ENCODE measurements at places on chromosomes 13 and 19.
A peak's percentile ranks its signal among the peaks of the same experiment; 100 is the strongest.

DNA sequence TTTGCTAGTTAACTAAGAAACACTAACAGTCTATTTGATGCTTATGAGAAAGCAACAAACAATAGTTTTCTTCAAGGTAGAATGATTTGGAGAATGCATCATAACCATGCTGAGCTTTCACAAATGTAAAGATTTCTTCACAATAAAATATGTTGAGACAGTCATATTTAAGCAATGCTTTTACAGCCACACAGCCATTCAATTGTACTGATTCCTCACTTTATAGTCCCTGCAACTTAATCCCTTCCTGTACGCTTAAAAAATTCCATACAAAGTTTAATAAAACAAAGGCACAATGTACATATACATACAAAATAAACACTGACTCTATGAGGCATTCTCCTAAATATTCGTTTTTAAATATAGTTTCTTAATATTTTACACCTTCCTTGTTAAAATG, 4.7 kb upstream of the ACOD1 start:
- no peak for DNase-seq

DNA sequence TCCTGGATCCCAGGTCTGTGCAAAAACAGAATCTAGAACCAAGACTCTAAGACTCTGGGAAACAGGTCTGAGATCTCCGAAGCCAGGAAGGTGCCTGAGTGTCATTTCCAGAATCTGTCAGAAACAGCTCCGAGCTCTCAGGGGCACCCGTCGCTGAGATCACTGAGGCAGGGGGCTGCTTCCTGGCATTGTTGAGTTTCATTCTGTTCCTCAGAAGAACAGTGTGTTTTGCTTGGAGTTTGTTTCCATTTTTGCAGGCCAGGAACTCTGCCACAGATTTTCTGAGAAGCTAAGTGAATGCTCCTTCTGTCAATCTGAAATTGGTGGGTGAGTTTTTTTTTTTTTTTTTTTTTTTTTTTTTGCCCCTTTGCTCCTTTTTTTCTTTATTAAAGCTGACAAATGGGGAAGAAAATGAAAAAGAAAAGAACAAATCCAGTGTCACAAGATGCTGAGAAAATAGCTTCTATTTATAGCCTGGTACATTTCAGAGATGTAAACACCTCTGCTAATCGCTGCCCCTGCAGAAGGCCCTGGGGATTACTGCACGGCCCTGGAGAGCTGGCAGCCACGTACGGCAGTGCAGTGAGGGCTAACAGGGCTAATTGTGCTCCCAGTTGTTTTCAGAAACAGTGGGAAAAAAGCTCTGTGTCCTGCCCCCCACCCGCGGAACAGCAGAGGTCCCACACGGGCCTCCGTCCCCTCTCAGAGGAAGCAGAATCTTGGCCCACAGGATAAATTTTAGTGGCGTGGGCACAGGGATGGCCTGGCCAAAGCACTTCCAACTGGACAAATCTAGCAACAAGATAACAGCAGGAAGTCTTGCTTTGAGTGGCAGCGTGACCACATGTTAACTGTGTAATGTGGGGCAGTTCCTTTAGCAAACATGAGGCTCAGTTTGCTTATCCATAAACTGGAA, 237.6 kb upstream of the IRS2 start:
- DNase-seq, result no peak

DNA sequence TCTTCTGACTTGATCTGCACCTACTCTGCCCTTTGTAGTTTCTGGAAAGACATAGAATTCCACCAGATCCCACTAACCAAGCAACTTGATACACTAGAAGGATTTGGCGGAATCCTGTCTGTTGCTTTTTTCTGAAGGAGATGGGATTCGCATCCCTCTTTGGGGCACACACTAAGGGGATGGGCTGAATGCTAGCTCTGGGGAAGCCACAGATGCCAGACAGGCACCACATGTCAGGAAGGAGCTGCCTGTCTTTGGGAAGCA, 52.1 kb downstream of the SERP2 start:
- DNase-seq, result no peak

GRCh38 chr13:95226050-95226449, 75.2 kb downstream of the ABCC4 start:
- DNase-seq, result no peak

DNA sequence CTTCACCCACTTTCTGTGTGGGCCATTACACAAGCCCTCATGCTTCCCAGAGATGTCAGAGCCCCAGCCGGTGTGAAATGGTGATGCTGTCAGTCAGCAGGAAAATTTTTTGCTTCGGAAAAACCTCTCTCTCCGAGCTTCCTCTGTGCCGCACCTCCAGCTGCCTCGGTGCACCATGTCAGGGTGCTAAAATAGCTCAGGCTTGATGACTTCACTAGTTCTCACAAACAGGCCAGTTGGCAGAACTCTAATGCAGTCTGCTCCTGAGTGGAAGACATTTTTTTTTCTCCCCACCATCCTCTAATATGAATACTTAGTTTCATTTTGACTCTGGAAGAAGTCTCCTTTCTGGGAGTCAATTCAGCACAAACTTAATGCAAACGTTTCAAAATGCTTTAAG, 71.3 kb downstream of the KLF12 start:
- no peak for DNase-seq

GRCh38 chr19:4821265-4821664, 10.2 kb downstream of the TICAM1 start:
- no peak for DNase-seq

GRCh38 chr13:73754727-73755292, 379.4 kb downstream of the KLF12 start:
- DNase-seq, result peak; percentile 16

DNA sequence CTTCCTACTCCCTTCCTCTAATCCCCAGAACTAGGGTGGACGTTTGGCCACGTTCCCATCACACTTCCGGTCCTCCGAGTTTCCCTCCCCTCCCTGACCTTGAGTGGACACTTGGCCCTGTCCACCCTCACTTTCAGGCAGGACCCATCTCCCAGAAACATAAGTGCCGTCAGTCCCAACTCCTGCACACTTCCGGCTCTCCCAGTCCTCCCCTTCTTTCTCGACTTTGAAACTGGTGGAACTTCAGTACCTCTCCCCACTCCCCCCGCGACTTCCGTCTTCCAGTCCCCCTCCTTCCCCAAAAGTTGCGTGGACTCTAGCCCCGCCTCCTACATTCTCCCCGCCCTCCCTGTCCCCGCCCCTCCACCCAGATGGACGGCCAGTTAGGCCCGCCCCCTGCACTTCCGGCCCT, 278 bp upstream of the ZNF274 start:
- peak; percentile 68 for DNase-seq

- no peak for DNase-seq
Measured at GRCh38 chr13:51921790-51922740, 60.3 kb downstream of the CCDC70 start.

DNA sequence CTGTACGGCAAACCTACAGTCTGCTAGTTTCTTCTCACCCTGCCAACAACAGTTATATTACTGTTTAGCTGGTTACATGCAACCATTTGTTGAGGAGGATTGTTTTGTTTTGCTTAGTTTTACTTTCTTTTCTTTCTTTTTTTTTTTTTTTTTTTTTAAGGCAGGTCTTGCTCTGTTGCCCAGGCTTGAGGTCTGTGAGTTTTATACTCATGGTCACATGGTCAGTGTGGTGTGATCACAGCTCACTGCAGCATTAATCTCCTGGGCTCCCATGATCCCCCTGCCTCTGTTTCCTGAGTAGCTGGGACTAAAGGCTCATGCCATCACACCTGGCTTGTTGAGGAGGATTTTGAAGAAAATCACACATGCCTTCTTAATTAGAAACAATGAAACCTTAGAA, 505.6 kb downstream of the GPC5 start:
- DNase-seq, result no peak

DNA sequence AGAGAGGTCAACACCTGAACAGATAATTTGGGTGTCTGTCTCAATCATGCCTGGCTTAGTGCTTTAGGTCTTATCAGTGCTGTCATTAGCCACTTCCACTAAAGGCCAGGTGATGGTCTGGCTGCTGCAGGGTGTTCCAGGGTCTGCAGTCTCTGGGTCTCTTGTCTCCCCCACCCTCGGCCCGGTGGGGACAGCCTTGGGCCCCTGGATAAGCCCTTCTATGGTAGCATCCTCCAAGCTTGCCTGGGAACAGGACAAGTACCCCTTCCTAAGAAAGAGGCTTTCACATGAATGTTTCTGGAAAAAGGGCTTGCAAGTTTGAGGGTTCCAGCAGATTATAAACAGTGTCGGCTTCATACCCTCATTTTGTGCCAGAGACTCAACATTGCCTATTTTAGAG, 29.3 kb upstream of the ZNF536 start:
- DNase-seq, result no peak

DNA sequence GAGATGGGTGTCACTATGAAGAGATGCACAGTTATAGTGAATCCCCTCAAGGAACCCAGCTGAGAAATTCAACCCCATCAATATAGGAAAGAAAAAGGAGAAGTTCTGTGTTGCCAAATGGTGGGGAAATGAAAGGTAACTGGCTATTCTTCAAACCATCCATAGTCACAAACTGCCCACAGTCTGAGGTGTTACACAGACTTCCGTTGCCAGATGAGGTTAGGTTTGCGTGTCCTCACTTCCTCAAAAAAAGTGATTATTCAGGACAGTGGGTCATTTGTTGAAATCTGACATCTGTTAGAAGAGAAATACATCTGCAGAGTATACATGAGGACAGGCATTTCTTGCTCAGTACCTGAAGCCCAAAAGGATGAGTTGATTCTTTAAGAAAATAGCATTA, 9.0 kb downstream of the SIGLEC5 start:
- DNase-seq, result no peak

DNA sequence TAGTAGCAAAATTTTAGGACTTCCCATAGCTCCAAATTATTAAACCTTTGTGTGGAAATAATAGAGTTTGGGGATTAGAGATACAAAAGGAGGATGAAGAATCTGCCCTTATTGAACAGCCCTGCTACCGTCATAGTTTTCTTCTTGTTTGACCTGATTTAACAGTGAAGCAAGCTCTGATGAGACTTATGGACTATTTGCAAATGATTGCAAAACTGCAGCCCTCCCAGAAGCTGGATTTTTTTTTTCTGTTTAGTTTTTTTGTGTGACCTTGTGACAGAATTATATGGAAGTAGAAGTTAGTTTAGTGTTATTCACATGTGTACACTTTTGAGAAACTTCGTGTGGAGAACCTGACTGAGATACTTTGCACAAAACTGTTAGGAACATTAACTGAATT, 267.8 kb downstream of the KCNRG start:
- no peak for DNase-seq

Data from H54 (cell line).